ENCODE measurements at places on chromosomes 2 and 18.

- no peak for DNase-seq
These were observed 98.0 kb upstream of the CXCR4 start for GRCh38 chr2:136215908-136216472.

- no peak for DNase-seq
These were observed 59.1 kb downstream of the CABLES1 start for GRCh38 chr18:23194155-23194996.

- no peak for DNase-seq
These were observed 56.6 kb downstream of the SYT4 start for GRCh38 chr18:43220691-43221090.

DNA sequence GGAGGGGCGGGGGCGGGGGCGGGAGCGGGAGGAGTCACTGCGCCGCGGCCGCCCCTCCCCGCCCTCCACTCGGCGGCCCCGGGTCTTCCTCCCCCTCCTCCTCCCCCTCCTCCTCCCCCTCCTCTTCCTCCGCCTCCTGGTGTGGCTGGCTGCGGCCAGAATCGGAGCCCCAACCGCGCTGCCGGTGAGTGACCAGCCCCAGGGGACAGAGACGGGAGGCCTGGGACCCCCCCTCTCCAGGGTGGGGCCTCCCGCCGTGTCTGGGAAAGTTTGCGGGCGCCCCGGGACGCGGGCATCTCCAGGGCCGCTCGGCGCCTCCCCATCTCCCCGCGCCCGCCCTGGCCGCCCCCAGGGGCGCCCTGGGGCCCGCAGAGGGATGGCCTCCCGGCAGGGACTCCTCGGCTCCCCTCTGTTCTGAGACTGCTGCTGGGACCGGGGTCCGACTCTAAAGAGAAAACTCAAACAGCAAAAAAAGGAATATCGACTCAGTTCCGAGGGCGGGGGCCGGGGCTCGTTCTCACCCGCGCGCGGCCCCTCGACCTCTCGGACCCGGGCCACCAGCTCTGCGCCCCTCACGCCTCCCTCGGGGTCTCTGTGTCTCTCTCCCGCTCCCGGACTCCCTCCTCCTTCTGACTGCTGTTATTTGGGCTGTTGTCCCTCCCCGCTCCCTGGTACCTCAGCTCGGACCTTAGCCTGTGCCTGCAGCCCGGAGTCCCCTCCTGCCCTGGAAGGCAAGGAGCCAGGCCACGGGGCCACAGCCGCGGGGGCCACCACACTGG is at the start of gene STON1:
Gene STON1 (plus strand): TSS at position 122 of the 779 bp plus-strand sequence. CDS start 50,480 bp downstream, outside the sequence.
- no peak for DNase-seq

GRCh38 chr2:180677200-180677599 is 303.2 kb upstream of the UBE2E3 start:
- DNase-seq, result no peak

DNA sequence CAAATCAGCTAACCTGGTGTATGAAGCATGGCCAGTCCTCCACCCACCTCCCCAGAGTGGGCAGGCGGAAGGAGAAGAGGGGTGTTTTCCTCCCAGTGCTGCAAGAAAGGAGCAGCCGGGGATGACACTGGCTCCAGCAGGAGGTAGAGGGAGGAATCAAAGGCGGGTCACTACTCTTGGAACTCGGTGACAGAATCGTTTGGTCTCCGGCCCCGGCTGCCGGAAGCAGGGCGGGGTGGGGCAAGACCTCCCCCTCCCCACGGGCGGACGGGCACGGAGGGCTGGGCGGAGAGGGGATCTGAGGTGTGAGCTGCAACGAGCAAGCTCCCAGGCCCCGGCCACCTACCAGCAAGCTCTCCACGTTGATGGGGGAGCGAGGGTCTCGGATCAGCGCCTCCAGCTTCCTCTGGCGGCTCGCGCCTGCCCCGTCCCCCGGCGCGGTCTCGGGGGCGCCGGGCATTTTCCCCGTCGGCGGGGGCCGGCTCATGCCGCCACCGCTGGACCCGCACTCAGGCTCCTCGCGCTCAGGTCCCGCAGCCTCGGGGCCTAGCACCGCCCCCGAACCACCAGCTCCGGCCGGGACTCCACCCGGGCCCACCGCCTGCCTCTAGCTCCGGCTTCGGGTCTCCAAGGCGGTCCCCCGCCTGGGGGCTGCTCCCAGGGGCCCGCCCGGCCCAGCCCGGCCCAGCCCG is 640 bp downstream of the ROCK2 start:
- no peak for DNase-seq

DNA sequence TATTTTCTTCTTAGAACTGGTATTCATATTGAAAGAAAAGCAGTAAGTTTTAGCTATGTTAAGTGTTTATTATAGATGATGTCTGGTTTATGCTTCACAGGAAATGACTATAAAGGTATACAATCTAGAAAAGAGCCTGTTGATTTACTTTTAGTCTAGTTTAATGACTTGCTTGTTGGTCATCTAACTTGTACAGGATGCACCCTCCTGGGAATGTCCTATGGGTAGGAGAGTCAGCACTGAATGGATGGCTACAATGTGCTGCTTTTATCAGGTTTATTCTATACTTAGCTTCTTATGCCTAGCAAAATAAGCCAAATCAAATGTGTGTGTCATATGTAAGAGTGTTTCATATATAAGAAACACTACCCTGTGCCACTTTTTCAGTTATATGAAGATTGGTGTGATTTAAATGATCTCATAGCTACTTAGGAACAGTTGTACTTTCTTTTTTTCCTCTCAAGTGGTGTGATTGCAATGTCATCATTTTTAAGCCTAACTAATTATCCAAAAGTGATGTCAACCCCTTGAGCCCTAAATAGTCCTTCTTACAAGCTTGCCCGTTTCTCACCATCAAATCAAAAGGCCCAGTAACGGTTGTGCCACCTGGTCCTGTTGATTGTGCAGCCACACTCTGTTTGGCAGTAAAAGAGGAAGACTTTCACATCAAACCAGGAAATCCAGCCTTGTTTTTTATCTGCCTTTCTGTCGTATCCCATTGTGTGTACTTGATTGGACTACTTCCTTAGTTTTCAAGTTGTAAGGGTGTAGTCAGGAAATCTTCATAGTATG is 176.0 kb downstream of the DIS3L2 start:
- no peak for DNase-seq

DNA sequence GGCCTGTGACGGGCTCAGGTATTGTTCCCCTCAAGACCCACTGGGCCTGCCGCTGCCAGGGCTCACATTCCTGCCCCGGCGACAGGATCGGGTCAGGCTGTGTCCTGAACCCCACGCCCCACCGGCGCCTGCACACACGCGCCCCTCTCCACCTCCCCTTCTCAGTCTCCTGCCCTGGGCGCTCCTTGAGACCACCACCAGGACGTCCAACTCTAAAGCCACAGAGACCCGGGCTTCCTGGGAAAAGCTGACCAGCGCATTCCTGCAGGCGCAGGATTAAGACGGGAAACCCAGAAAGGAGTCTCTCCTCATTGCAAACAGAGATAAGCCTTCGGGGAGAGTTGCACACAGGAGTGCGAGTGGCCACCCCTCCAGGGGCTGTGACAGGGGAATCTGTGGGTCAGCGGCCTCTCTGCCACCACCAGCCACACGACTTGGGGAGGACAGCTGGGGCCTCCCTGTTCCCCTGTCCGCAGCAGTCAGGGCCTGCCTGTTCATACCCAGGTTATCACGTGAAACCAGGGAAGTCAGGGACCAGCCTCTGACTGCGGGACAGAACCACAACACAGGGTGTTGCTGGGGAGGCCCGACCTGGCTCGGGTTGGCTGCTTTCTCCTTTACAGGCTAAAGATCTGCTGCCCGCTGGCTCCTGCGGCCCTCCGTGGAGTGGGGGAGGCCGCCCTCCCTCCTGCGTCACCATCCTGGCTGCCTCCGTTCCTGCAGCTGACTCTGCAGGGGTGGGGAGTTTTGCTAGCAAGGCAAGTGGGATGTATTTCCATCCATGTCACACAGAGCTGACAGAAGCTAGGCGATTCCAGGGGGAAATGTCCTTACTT is 88.8 kb downstream of the ZCCHC2 start:
- DNase-seq, result no peak

- DNase-seq, result no peak
These were observed 279.8 kb downstream of the TNS1 start for GRCh38 chr2:217722883-217723472.

DNA sequence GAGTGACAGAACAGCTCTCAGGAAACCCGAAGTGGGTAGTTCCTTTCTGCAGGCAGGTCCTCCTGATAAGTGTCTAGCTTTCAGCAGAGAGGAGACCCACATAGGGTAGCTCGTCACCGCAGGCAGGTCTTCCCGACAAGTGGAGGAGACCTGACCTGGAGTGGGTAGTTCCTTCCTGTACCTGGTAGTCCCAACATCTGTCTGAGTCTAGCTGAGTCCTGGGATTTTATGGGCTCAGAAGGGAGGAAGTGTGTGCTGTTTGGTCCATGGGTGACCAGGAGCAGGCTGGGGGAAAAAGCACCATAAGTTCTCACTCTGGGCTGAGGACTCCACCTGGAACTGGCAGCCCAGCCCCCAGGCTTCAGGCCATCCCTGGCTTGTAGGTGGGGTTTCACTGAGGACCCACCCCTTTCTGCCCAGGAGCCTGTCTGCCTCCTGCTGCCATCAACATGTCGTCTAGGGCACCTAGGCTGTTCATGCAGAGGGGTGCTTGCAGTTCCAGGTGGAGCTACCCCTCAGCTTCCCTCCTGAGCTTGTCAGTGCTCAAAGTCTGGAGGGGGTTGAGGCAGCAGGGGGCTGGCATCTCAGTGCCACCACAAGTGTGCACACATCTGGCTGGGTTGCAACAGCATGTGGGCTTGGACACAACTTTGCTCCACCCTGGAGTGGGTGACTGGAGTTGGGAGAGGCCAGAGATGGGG is 9.4 kb downstream of the DYSF start:
- no peak for DNase-seq

DNA sequence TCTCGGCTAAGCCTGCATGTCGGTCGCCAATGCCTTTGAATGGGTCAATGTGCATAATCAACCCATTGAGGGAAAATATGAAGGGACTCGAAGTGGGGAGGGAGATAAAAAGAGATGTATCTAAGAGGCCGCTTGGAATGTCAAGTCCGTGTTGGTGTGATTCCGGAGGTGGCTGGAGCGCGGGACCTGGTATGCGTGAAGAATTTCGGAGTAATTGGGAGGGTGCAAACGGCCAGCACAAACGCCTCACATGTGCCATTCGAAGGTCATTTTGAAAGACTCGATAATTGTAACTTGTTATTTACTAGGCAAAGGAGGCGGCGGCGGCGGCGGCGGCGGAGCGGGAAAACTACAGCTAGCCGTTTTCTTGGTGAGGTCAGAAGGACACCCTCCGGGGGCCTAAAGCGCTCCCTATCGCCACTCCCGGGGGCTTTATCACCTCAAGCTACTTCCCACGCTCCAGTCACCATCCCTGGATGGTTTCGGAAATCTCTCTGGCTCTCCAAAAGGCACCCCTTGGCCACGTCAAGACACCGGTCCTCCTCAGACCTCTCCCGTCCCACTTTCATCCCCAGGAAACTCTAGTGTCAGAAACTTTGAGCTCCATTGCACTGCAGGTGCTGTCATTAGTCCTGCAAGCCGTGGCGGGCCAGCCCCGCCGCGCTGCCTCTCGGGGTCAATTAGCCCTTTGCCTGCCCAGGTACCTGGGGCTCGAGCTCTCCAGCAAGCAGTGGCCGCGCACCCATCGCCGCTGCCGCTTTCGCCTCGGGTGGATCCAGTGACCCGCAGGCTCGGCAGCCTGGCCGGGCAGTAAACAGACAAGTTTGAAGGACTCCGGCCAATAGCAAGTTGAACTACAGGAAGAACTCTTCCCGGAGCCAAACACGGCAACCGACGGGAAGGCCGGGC is 1.5 kb downstream of the ERBB4 start:
- DNase-seq, result no peak

DNA sequence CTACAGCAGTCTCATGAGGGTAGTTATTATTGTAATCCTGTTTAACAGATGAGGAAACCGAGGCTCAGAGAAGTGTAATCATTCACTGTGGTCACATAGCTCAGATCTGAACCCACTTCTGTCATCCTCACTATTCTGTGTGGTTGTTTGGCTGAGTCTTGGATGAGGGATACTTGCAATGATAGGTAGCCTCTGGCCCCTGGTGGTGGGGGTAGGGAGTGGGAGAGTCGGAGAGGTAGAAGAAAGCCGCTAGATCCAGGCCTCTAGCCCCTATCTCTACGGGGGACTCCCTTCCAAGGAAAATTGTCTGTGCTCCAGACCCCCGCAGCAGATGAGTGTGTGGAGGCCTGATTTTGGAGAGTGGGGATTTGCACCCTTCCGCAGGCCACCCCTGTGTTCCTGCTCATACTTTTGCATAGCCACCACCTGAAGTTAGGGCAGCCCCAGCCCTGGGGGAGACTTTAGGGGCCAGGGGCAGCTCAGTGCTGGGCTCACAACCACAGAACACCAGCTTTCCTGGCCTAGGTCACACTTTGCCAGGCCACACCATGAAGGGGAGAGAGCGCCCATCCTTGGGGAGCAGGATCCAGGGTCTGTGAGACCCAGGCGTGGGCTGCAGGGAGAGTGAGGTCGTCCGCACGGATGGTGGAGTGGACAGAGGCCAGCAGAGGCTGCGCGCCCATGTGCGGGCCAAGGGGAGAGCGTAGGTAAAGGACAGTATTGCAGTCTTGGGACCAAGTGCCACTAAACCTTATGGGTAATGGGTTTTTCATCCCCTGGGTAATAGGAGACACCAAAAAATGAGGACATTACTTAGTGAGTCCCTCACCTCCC is 148.2 kb downstream of the GLI2 start:
- no peak for DNase-seq

GRCh38 chr18:62347089-62347506 is 22.0 kb downstream of the TNFRSF11A start:
- DNase-seq, result no peak

GRCh38 chr2:64840426-64840881 is 148.7 kb upstream of the SLC1A4 start:
- no peak for DNase-seq

DNA sequence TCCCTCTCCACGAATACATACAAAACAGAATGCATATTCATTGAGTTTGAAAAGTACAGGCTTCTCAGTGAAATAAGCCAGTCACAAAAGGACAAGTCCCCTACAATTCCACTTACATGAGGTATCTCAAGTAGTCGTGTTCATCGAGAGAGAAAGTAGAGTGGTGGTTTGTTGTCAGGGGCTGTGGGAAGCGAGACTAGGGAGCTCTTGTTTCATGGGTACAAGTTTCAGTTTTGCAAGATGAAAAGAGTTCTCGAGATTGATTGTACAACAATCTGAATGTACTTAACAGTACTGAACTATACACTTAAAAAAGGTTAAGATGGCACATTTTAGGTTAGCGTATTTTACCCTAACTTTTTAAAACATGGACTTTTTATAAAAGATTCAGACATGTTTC is 71.5 kb upstream of the TTC39C start:
- DNase-seq, result no peak

DNA sequence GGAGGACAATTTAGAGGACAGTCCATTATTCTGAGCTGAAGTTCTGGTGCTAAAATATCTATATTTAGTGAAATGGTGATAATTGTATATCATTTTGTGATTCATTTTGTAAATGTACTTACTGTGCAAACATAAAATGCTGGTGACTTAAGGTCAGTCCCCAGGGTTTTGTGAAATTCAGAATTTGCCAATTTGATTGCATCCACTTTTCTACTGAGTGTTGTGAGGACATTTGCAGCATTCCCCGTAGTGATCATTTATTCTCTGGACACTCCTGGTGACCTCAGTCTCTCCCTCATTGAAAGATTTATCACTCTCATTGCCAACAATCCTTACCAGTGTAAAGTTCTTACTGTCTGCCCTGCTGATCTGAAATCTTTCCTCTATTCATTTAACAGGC is 98.2 kb downstream of the SOCS6 start:
- no peak for DNase-seq

Data from amygdala (tissue), 56 donors.